ENCODE measurements at places on chromosomes 4 and X.

DNA sequence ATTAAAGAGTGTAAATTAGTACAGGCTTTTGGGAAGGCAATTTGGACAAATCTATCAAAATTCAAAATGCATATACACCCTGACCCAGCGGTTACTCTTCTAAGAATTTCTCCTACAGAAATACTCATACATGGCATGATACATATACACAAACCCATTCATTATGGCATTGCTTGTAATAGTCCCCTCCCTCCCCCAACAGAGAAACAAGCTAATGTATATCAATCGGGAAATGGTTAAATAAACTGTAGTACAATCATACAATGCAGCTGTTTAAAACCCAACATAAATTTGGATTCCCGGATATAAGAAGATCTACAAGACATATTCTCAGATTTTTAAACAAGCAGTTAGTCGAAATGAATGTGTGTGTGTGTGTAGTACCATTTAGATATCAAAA, 808 bp downstream of the HUWE1 start:
- no peak for DNase-seq

DNA sequence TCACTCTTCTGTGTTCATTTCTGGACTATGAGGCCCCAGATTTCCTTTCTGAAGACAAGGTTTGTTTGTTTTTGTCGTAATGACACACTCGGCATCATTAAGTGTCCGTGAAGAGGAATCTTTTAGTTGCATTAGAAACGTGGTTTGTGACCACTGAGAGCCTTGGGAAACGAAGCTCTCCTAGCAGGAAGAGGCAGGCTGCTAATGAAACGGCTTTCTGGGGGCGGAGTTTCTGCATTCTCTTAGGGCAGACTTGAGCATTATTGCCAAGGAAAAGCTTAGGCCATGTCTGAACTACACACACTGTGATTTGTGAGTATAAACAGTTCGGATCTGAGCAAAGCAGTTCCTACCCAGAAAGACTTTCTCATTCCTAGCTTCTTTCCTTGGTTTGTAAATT, 64.0 kb downstream of the SOX3 start:
- DNase-seq = no peak

DNA sequence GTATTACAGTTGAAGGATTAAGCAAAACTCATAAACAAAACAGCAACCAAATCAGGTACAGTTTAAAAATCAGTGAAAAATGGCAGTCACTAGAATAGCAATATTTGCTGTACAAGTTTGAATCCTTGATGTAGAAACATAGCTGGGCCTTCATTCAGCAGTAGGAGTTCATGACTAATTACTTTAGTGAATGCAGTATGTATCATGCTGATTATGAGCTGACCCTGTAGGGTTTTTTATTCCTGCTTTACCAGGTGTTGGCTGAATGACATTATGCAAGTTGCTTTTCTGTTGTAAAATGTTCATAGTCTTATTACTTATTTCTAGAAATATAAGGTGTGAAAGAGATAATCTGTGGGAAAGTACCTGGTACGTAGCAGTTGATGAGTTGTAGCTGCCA, 179.6 kb downstream of the CCSER1 start:
- DNase-seq = no peak

DNA sequence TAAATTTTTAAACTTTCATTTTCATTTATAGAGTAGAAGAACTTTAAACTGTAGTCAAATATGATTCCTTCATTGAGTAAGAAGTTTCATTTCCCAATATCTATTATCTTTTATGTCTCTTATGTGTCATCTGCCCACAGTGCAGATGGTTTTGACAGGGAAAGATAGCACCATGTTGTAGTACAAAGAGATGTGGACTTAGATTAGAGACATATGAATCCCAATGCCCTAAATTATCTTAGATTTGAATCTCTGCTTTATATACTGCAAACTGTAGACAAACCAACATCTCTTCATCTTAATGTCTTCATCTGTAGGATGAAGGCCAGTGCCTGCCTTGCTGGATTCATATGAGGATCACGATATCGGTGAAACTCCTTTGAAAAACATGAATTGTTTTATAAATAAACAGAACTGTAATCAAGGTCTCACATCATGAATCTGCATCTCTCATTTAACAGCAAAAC, 217.5 kb downstream of the BANK1 start:
- DNase-seq = no peak

DNA sequence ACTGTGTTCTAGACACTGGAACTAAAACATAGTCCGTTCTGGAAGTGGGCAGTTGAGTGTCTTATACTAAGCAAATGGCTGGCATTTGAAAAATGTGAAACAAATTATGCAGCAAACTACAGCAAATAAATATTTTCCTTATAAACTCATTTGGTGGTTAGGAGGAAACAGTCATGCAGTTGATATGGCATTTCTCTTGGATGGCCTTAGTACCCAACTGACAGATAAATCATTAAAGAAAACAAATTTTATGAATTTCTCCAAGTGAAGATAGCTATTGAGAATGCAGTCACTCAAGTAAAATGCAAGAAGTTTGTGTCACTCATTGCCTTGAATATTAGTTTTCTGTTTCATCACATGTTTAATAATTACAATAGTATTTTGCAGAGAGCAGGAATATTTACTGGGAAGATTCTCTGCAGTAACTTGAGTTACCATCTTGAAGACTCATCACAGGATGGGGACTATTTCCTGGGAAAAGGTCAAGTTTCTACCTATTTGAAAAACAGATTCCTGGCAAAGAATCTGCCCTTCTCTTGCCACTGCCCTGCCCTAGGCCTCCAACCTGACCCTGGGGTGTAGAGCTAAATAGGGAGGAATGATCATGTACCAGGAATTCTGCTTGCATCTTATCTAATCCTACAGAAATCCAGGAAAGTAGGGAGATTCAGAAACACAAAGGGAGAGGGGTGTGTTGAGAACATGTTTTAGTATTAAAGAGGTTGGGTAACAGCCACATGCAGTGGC, 105.9 kb downstream of the SH3RF1 start:
- DNase-seq = no peak

GRCh38 chr4:3307891-3308575, 15.2 kb downstream of the RGS12 start:
- no peak for DNase-seq

GRCh38 chr4:112848911-112849310, 200.5 kb upstream of the ANK2 start:
- DNase-seq = no peak

GRCh38 chr4:54428940-54429339, 199.8 kb downstream of the PDGFRA start:
- DNase-seq = no peak

- DNase-seq = no peak
Observed at GRCh38 chr4:22202975-22203710, 254.6 kb upstream of the KCNIP4 start.

DNA sequence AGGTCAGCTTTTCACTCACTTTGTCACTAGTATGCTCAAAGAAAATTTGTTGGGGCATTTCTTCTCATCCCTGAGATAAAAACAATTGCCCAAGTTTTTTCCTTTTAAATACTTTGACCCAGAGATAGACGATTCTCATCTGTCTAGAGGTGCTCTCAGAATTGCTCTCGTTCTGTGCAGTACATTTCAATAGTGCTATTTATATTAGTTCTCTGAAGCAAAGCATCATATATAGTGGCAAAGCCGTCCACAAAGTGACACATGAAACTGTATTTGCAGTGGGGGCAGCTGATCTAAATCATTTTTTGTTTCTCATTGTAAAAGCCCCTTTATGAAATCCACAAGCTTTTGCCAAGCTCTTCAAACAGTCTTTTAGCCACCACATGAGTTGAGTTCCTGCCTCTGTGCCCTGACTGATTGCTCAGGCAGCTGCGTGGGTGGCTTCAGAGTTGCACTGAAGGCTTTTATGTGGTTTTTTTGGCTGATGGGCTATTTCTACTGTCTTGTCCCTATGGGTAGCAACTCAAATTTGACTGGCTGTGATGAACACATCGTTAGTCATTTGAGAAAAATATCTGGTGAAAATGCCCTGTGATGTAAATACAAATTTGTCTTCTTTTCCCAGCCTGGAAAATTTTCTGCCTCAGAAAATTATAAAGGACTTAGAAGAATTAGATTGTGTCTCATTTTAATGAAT, 119.1 kb upstream of the OTUD4 start:
- peak; percentile 3 for DNase-seq

DNA sequence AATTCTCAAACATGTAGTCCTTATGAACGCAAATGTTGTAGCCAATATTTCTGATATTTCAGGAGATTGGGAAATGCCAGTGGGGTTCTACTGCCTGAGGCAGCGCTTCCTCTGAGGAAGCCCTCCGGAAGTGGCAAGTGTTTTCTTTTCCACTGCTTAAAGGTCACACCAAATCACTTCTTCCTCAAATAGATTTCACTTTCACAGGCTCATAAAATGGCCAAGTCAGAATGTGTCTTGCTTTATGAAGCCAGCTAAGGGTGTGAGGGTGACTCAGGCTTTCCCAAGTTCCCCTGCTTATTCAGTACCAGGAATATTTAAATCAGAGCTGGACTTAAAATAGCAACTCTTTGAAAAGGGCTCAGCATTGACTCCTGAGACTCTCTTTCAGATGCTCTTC, 514.2 kb upstream of the DIPK2B start:
- no peak for DNase-seq

- DNase-seq = no peak
Observed at GRCh38 chrX:63417649-63418048, 66.5 kb upstream of the SPIN4 start.

GRCh38 chr4:151882072-151882803, 121.4 kb upstream of the GATB start:
- no peak for DNase-seq

- DNase-seq = no peak
Observed at GRCh38 chr4:67083496-67083895, 461.8 kb downstream of the CENPC start.

DNA sequence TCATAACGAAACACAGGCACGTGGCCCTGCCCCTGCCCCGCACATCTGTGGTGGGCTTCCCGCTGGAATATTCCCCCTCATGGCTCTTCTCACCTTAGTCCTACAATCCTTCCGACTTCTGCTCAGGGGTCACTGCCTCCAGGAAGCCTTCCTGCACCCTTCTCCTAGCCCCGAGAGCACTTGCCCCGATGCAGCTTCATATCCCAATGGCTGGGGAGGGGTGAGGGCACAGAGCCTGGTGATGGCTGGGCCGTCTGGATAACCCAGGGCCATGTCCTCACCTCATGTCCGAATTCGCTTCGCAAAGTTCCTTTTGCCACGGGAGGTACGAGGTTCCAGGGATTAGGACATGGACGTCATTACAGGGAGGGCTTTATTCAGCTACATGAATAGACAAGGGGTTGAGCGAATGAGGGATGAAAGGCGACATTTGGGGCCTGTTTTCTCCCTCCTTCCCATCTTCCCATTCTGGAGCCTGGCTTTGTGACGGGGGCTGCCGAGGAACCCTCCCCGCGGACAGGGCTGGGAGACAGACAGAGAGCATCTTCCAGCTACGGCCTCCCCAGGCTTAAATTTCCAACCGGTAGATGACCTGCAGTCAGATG, 35.5 kb upstream of the HMX1 start:
- DNase-seq = no peak

GRCh38 chr4:38582889-38583470, 81.0 kb upstream of the KLF3 start:
- DNase-seq = no peak

- no peak for DNase-seq
Observed at GRCh38 chrX:117969328-117969727, 147.3 kb downstream of the KLHL13 start.

- DNase-seq = no peak
Observed at GRCh38 chr4:89751416-89751815, 85.5 kb downstream of the SNCA start.

DNA sequence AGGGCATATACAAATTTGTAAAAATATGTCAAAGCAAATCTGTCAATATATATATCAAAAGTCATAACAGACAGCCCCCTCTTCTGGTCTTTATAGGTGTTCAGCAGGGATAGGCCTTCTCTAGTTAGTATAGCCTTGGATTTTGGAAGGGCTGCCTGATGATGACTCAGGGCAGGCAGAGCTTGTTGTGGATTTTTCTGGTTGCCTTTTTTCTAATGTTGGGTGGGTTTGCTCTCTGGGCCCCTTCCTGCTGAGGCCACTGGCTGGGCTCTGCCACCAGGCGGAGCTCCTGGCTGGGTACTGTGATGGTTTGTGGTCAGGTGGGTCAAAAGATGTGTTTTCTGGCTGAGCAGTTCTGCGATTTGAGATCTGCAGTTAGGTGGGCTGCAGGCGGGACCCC, 294.2 kb downstream of the GRIA2 start:
- DNase-seq = no peak

GRCh38 chrX:48997455-48997854, 4.6 kb downstream of the GRIPAP1 start:
- no peak for DNase-seq

DNA sequence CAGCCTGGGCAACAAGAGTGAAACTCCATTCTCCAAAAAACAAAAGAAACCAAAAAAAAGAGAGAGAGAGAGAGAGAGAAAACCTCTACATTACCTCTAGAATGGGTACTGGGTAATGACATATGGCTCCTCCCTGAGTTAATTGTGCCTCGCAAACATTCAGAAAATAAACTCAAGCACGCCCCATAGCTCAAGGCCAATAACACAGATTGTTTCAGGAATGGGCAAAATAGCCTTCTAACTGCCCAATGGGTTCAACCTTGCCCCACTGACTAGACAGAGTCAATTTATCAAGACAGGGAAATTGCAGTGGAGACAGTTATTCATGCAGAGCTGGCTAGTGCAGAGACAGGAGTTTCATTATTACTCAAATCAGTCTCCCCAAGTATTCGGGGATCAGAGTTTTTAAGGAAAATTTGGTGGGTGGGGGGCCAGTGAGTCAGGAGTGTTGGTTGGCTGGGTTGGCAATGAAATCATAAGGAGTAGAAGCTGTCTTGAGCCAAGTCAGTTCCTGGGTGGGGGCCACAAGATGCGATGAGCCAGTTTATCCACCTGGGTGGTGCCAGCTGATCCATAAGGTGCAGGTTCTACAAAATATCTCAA, 25.1 kb downstream of the NIPAL1 start:
- no peak for DNase-seq

DNA sequence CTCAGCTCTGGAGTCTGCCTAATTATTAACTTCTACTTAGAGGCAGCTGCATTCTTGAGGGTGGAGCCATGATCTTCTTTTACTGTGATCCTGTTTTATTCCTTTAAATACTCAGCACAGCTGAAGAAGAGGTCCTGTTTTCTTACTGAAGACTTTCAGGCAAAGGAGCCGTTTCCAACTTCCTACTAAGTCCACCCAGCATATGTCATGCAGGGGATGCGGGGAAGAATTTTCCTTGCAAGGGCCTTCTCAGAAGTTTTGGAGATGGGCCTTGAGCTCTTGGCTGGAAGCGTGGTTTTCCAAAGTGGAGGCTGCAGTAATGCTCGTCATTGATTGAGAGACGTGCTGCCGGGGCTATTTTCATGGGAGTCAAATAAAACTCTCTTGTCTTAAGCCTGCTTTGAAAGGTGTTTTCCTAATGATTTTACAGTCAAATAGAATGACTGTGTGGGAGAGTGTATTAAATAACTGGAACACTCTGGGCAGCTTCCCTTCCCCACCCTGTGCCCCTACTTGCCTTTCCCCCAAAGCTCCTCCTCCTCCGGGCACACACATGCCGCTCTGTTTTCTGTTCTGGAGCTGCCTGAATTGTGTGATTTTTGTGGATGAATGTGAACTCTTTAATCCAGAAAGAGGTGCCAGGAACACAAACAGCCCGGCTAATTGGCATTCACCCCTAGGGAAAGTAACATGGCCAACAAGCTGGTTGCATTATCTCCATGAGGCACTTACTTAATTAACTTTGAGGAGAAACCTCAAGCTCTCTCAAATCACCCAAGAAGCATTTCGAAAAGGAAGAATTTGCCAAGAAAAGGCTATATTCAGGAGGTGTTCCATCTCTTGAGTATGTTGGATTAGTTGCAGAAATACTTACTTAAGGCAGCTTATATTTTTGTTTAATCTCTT, 28.1 kb downstream of the FGF2 start:
- DNase-seq = peak; percentile 58
